Non-pigmented ciliary epithelial cell (primary cell): ENCODE measurements at places on chromosomes 7 and 10.
A peak's percentile ranks its signal among the peaks of the same experiment; 100 is the strongest.

GRCh38 chr7:36570528-36571189 is 153.6 kb downstream of the AOAH start:
- DNase-seq = no peak

DNA sequence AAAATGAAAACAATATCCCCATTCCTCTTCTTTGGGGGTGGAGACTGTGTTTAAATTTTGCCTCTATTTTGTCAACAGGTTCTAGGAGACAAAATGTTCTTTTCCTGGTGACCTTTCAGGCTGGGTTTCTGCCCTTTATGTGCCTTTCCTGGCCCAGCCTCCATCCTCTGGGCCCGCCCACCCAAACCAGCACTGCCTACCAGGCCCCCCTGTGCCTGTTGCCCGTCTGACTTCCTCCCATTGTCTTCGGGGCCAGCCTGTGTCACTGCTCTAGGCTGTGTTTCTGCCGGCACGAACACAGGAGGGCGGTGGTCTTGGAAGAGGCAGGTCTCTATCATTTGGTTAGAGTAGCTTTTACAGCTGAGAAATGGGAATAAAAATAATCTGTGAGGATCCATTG is 13.9 kb downstream of the TSPAN14 start:
- DNase-seq = no peak

DNA sequence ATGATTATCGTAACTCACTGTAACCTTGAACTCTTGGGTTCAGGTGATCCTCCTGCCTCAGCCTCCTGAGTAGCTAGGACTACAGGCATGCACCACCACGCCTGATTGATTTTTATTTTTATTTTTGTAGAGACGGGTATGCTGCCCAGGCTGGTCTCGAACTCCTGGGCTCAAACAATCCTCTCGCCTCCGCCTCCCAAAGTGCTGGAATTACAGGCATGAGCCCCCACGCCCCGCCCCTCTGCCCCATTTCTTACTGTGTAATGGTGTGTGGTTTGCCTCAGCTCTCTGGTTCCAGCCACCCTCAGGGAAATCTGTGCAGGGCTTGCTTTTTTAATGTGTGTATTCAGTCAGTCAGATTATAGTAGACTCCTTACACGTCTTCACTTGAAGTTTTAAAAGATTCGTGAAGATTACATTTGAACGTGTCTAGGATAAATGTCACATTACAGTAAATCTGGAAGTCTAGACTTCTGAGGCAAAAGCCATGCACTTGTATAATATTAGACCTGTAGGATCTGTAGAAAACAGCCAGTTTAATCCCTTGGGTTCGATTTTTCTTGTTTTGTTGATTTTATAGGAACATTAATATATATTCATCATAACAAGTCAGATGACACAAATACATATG is 276.2 kb downstream of the CAMK1D start:
- DNase-seq = no peak

GRCh38 chr10:100945754-100946153 is 23.6 kb upstream of the SEMA4G start:
- DNase-seq = no peak

- DNase-seq = no peak
These were observed at the start of gene PIP4K2A for GRCh38 chr10:22714479-22715289. TSS of gene PIP4K2A (minus strand) at chr10:22714578. CDS start at chr10:22714326, 252 bp downstream.

DNA sequence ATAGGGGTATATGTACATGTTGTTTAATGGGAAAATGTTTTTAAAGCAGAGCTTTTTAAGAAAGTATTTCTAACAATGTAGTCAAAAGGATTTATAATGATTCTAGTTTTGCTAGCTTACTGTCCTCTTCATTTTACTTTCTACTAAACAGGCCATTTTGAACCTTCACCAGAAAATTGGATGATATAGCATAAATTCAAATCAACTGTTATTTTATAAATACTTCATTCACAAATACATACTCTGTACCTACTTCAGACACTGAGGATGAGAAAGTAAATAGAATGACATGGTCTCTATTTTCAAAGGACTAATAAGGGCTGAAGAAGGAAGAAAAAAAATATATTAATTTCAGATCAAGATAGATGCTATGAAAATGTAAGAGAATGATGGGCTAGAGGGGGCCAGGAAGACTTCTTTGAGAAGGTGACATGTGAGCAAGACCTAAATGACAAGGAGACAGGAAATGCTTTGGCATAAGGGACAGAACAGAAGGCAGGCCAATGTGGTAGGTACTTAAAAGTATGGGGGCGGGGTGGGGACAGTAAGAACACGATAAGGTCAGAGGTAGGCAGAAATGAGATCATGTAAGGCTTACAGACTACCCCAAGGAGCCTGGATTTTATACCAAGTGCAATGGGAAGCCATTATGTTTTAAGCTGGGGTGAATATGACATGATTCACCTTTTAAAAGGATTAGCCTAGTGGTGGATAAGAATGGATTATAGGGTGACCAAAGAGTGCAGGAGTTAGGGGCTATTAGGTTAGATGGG is 5.2 kb downstream of the NAMPT start:
- DNase-seq = no peak

GRCh38 chr10:98943681-98944080 is 292.0 kb downstream of the HPSE2 start:
- DNase-seq = no peak

- DNase-seq = no peak
These were observed 16.5 kb downstream of the SLK start for GRCh38 chr10:103983367-103983911.

GRCh38 chr10:47095211-47095610 is 184.0 kb downstream of the PTPN20 start:
- DNase-seq = no peak

DNA sequence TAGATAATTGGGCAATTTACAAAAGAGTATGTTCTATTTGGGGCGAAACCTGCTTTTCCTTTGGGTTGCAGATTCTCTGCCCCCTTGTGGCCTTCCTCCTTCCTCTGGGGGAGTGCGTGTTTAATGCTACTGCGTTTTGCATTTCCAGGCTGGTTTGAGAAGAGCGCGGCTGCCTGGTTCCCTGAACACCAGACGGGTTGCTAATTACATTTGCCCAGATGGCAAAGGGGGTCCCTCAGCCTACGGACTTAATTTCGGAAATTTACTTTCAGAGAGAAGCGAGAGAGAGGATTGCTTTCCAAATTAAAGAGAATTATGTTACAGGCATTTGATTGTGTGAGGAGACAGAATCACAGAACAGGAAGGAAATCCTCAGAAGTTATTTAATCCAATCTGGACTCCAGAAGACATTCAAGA is 91.9 kb upstream of the JAZF1 start:
- DNase-seq = peak; percentile 20
